ENCODE measurements at places on chromosomes 12 and 14.

- DNase-seq: no peak
These were observed 129.0 kb upstream of the BCL2L14 start for GRCh38 chr12:11941606-11942337.

DNA sequence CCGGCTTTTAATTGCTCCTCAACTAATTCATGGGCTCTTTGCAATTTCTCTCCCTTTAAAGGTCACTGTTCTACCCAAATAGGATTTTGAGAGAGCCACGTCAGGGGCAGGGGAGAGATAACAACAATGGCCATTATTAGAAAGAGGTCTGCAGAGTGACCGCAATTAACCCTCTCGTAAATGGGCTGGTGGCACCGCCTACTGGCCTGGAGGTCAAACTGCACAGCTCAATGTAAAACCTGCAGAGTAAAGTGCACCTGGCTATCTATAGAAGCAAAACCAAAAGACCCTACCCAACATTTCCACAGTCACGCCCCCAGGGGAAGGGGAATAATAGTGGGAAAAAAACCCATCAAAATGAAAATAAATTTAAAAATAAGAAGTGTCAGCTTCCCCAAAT is 21.6 kb upstream of the CLEC4E start:
- DNase-seq: no peak

- no peak for DNase-seq
These were observed 234.9 kb downstream of the KTN1 start for GRCh38 chr14:55814873-55815272.

GRCh38 chr12:6978611-6979011 is 7.9 kb downstream of the EMG1 start:
- peak; percentile 19 for DNase-seq

GRCh38 chr12:464484-465267 is 4.9 kb downstream of the B4GALNT3 start:
- no peak for DNase-seq

DNA sequence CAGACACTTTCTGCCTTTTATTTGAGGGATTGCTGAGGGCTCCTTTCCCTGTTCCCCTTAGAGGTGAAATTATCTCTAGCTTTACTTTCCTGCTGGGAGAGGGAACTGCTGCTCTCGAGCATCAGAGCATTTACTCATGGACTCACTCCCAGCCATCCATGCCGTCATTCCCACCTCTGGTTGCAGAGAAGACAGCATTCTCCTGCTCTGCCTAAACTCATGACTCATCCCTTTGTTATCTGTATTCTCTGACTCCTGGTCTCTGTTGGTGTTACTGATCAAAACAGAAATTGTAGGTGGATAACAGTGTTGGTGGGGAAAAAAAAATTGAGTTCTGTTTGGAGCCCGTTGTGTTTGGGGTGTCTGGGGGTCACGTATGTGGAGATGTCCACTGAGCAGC is 159.3 kb downstream of the TTC8 start:
- no peak for DNase-seq

DNA sequence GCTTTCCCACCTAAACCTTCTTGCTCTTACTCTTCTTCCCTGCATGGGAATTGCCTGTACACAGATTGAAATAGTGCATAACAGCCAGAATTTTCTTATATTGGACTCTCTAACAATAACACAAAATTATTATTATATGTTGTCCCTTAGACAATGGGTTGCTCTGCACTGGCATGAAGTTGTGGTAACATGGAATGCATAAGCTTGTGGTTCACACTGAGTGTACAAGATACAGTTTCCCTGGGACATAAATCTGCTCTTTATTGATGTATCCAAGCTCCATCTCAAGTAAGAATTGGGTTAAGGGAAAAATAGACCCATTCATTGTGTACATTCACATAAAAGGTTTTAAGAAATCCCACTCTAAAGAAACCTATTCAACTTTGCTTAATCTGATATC is 114.4 kb upstream of the NTF3 start:
- DNase-seq: no peak

DNA sequence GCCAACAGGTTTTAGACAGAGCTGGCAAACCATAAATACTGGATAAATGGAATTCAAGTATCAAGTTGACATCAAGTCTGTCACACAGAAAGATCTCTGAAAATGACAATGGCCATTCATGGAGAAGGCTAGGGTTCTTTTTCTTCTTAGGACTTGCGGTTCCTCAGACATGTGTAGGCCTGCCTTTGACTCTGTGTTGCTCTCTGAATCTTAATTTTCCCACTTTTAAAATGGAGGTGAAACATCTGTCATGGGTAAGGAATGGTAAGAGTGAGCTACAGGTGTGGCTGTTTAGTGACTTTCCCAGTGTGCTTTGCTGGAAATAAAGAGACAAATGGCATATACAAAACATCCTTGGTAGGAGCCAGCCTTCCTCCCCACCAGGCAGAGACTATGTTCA is 79.2 kb downstream of the PTCSC3 start:
- DNase-seq: no peak

DNA sequence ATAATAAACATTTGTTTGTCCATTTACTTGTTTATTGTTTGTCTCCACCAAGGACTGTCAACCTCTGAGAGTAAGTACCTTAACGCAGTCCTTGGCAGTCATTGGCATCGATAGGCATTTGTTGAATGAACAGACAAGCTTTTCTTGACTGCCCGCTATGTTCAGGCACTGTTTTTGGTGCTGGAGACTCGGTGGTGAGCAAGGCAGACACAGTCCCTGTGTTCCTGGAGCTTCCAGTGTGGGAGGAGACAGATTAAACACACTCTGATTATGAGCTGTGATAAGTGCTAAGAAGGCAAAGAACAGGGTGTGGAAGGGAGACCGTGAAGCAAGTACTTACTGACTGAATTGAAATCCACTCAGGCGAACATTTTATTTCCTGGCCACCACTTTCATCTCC is 1.2 kb downstream of the ATP6V0A2 start:
- DNase-seq: no peak

Data from heart left ventricle (tissue), 16 donors.